Aorta (tissue), 5 donors: ENCODE measurements at places on chromosomes 16 and 17. TPM values are rescaled to one million over a fixed set of nuclear protein-coding genes. Genes with fewer than 3 reads are reported as not detected.

DNA sequence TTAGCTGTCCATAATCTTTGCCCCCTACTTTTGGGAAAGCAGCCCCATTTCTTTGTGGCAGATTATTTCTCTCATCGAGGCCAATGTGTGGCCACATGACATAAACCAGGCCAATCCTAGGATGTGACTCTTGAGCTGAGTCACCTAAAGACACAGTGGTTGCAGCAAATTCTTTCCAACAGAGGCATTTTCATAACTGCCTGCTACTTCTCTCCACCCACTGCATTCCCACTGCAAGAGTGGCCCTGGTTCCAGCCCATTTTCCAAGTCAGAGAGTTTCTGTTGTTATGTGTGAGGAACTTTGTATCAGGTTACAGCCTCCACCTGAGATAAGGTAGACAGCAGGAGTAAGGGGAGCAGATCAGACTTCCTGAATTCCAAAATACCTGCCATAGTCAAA lies 195.2 kb downstream of the RGS9 start:
- H3K4me1 ChIP-seq: no peaks in the 10 kb centered on the region
- H3K27me3 ChIP-seq: no peaks in the 10 kb centered on the region
- no peaks in the 10 kb centered on the region for H3K36me3 ChIP-seq
- no peak overlapping the region for H3K27ac ChIP-seq

DNA sequence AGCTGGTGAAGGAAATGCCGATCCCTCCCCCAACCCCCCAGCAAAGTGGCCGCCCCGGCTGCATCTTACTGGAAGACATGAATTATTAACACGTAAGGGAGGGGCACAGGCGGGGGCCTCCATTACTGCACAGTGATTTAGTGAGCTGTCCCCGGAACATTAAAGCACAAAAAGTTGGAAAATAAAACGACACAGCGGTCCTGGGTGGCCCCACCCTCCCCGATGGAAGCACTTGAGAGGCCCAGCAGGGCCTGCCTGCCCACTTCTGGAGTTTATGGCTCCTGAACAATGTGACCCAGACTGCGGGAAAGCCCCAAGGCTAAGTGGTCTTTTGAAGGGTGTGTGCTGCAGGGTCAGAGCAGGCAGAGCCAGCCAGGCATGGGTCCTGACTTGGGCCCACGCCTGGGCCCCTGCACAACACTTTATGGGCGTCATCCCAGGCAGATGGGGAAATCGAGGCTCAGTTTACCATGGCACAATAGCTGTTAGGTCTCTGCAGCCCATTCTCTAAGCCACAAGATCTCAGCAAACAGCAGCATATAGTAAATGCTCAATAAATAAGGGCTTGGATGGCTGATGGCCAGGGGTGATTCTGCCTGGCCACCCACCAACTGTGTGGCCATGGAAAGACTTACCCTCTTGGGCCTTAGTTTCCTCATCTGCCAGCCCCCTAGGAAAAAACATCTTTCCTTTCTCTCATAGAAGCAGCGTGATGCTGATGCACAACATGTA lies 22.8 kb downstream of the CCDC102A start:
- H3K27me3 ChIP-seq: no peaks in the 10 kb centered on the region
- no peak overlapping the region for H3K4me3 ChIP-seq
- H3K27ac ChIP-seq: no peak overlapping the region
- no peak for DNase-seq
- no peaks in the 10 kb centered on the region for H3K4me1 ChIP-seq

DNA sequence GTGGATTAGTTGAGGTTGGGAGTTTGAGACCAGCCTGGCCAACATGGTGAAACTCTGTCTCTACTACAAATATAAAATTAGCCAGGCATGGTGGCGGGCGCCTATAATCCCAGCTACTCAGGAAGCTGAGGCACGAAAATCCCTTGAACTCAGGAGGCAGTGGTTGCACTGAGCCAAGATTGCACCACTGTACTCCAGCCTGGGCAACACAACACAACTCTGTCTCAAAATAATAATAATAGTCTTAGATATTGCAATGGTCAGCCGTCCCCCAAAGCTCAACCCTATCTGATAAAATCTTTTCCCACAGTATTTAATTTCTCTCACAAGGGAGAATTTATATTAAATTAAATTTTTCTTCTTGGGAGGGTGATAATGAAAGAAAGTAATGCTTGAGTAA lies 169.6 kb downstream of the XYLT1 start:
- peaks cover 4% of the 10 kb centered on the region for H3K4me1 ChIP-seq
- H3K27me3 ChIP-seq: no peaks in the 10 kb centered on the region
- no peak overlapping the region for H3K4me3 ChIP-seq
- no peak for DNase-seq

- no peaks in the 10 kb centered on the region for H3K36me3 ChIP-seq
- no peaks in the 10 kb centered on the region for H3K4me1 ChIP-seq
- H3K27ac ChIP-seq: no peak overlapping the region
- H3K4me3 ChIP-seq: no peak overlapping the region
- peak; percentile 42 for DNase-seq
Observed at GRCh38 chr17:78267253-78268073, 36.0 kb downstream of the TMEM235 start.

- no peak for DNase-seq
- H3K4me1 ChIP-seq: no peaks in the 10 kb centered on the region
- H3K27ac ChIP-seq: no peak overlapping the region
- no peak overlapping the region for H3K4me3 ChIP-seq
Observed at GRCh38 chr16:62475573-62475972, 439.3 kb upstream of the CDH8 start.

DNA sequence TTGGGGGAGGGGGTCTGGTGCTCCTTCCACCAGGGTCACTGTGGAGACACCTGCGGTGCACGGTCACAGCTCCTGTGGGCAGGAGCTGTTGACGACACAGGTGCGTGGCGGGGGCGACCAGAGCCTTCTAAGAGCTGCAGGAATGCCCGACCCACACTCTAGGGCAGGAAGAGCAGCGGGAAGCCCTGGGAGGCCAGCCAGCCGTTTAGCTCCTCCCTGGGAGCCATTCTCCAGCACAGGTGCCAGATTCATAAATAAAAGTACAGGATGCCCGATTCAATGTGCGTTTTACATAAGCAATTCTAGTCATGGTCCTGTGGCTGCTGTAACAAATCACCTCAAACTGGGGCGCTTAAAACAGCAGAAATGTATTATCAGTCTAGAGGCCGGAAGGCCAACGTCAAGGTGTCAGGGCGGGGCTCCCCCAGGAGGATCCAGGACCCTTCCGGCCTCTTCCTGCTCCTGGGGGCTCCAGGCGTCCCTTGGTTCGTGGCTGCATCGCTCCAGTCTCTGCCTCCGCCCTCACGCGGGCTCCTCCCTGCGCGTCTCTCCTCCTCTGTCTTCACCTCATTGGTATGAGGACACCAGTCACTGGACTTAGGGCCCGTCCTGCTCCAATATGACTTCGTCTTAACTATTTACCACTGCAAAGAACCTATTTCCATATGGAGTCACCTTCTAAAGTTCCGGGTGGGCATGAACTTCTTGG lies 155.4 kb downstream of the FOXL1 start:
- no peak for DNase-seq
- H3K27ac ChIP-seq: no peak overlapping the region
- H3K4me3 ChIP-seq: no peak overlapping the region
- H3K4me1 ChIP-seq: no peaks in the 10 kb centered on the region
- H3K36me3 ChIP-seq: no peaks in the 10 kb centered on the region

DNA sequence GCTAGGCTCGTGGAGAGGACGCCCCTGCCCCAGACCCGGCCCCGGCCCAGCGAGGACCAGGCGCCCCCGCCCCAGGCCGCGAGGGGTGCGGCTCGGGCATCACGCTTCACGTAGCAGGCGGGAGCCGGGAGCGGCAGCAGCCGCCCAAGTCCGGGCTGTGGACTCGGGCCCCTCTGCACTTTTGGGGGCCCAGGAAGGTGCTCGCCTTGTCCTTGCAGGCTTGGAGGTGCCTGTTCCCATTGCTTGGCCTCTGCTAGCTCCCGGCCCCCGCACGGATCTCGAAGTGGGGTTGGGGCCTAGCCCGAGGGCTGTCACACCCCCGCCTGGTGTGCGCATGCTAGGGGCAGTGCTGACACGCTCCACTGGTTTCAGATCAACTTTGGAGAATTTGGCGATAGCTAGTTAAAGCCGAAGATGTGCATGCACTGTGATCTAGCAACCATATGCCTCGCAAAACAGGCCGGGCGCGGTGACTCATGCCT lies 55.7 kb downstream of the WSB1 start:
- H3K36me3 ChIP-seq: no peaks in the 10 kb centered on the region
- DNase-seq: peak; percentile 77
- H3K27ac ChIP-seq: peak overlapping the region; percentile 58
- no peaks in the 10 kb centered on the region for H3K4me1 ChIP-seq
- H3K27me3 ChIP-seq: no peaks in the 10 kb centered on the region

- H3K27ac ChIP-seq: no peak overlapping the region
- H3K27me3 ChIP-seq: peaks cover 2% of the 10 kb centered on the region
- H3K4me1 ChIP-seq: no peaks in the 10 kb centered on the region
- H3K36me3 ChIP-seq: no peaks in the 10 kb centered on the region
Observed at GRCh38 chr17:34378664-34379101, 15.7 kb upstream of the CCL1 start.

GRCh38 chr16:83453977-83454376 lies 353.8 kb upstream of the HSBP1 start:
- no peaks in the 10 kb centered on the region for H3K4me1 ChIP-seq
- DNase-seq: no peak
- H3K27me3 ChIP-seq: no peaks in the 10 kb centered on the region
- H3K4me3 ChIP-seq: no peak overlapping the region
- H3K27ac ChIP-seq: no peak overlapping the region

Gene CLEC18A
- 3.0 TPM for total RNA-seq

- no peaks in the 10 kb centered on the region for H3K36me3 ChIP-seq
- DNase-seq: no peak
- H3K4me1 ChIP-seq: no peaks in the 10 kb centered on the region
- no peak overlapping the region for H3K27ac ChIP-seq
- H3K27me3 ChIP-seq: no peaks in the 10 kb centered on the region
Observed at GRCh38 chr16:85381738-85382592, 231.2 kb upstream of the GSE1 start.

DNA sequence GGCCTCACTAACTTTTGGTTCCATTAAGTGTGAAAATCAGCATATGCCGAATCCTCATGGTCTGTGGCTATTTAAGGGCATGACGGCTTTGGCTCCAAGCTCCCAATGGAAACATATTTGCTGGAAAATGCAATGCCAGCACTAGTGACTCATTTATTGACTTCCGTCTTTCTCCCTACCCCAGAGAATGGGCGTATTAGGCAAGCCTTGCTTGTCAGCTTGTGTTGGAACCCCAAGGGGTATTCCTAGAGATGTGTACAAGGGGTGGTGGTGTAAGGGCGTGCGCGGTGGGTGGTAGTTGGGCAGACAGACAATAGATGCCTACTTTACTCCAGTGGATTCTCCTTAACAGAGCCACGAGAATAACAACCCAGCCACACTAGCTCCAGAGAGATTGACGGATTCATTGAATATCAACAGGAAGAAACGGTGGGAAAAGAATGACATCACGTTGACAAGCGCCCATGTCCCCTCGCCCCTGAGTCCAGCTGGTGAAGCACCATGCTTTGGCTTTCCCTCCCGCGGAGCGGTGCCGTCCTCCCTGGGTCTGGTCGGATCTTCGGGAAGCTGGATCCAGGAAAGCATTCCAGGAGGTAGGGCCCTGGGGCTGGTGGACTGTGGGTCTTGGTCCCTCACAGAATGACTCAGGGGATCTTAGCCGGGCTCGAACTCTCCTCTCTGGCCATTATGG lies 10.3 kb downstream of the CD300LB start:
- H3K36me3 ChIP-seq: no peaks in the 10 kb centered on the region
- no peaks in the 10 kb centered on the region for H3K4me1 ChIP-seq
- no peak for DNase-seq
- no peak overlapping the region for H3K27ac ChIP-seq
- no peak overlapping the region for H3K4me3 ChIP-seq
- H3K27me3 ChIP-seq: no peaks in the 10 kb centered on the region

Gene ZG16B
- not detected for total RNA-seq

- no peaks in the 10 kb centered on the region for H3K36me3 ChIP-seq
- no peak for DNase-seq
- H3K4me1 ChIP-seq: no peaks in the 10 kb centered on the region
- H3K27ac ChIP-seq: no peak overlapping the region
- H3K4me3 ChIP-seq: no peak overlapping the region
Observed at GRCh38 chr17:74858672-74859458, 820 bp downstream of the GRIN2C start.

- H3K4me3 ChIP-seq: no peak overlapping the region
- H3K4me1 ChIP-seq: no peaks in the 10 kb centered on the region
- H3K36me3 ChIP-seq: no peaks in the 10 kb centered on the region
- H3K27me3 ChIP-seq: no peaks in the 10 kb centered on the region
- H3K27ac ChIP-seq: no peak overlapping the region
- no peak for DNase-seq
Observed at GRCh38 chr17:68939195-68939594, 16.0 kb downstream of the ABCA8 start.

DNA sequence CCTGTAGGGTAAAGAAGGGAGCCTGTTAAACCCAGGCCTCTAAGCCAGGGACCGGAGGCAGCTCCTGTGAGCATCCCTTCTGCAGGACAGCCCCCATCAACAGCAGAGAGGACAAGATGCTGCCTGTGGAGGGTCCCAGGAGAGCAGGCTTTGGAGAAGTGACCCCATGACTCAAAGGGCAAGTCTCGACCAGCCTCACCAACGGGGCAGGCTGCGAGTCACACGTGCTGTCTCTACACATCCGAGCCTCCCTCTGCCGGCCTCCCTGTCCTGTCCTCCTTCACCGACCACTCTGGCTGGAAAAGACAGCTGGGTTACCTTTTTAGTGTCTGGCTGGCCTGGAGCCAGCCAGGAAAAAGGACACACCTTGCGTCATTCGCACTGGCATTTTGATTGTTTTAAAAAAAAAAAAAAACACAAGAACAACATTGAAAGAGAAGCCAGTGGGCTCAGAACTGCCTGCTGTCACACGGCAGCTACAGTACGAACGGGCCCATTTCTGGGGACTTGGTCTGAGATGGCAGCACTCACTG lies 74.5 kb upstream of the RCVRN start:
- no peak overlapping the region for H3K27ac ChIP-seq
- H3K4me3 ChIP-seq: no peak overlapping the region
- H3K4me1 ChIP-seq: no peaks in the 10 kb centered on the region
- no peak for DNase-seq
- no peaks in the 10 kb centered on the region for H3K27me3 ChIP-seq

- H3K36me3 ChIP-seq: no peaks in the 10 kb centered on the region
- no peaks in the 10 kb centered on the region for H3K27me3 ChIP-seq
- H3K27ac ChIP-seq: peak overlapping the region; percentile 99
- DNase-seq: peak; percentile 89
- H3K4me1 ChIP-seq: no peaks in the 10 kb centered on the region
Observed at GRCh38 chr17:77829843-77830799, 128.4 kb upstream of the TNRC6C start.

- H3K36me3 ChIP-seq: peaks cover 3% of the 10 kb centered on the region
- H3K27ac ChIP-seq: no peak overlapping the region
- DNase-seq: no peak
- H3K4me3 ChIP-seq: no peak overlapping the region
- H3K4me1 ChIP-seq: no peaks in the 10 kb centered on the region
Observed at GRCh38 chr16:80611171-80611929, 70.6 kb downstream of the DYNLRB2 start.

GRCh38 chr16:27665881-27666280 lies 115.9 kb downstream of the KATNIP start:
- H3K4me1 ChIP-seq: no peaks in the 10 kb centered on the region
- no peak overlapping the region for H3K4me3 ChIP-seq
- no peak for DNase-seq
- H3K27ac ChIP-seq: no peak overlapping the region
- no peaks in the 10 kb centered on the region for H3K27me3 ChIP-seq

Gene KRT25
- total RNA-seq: not detected
